CD4-positive, alpha-beta T cell treated with Interleukin-2 at 100 ng/mL for 4 hours (primary cell): ENCODE measurements at places on chromosomes 7 and 10.

GRCh38 chr10:124640538-124641231 lies 103.5 kb downstream of the FAM53B start:
- peak; percentile 37 for DNase-seq

- DNase-seq = peak; percentile 11
These were observed 38.5 kb downstream of the MCMBP start for GRCh38 chr10:119834188-119834587.

DNA sequence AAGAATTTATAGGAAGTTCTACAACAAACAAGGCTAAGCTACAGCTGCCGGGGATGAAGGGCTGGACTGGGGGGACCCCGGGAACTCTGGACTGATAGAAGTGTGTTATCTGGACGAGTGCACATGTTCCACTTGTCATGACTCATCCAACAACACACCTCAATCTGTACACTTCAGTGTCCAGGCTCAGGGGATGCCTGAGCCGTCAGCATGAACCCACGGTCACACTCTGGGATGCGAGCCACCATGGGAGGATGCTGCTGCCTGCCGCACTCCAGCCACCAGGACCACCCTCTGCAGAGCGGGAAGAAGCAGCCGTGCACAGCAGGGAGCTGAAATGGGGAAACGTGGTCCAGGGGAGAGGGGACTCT lies 67.5 kb downstream of the MAD1L1 start:
- no peak for DNase-seq

DNA sequence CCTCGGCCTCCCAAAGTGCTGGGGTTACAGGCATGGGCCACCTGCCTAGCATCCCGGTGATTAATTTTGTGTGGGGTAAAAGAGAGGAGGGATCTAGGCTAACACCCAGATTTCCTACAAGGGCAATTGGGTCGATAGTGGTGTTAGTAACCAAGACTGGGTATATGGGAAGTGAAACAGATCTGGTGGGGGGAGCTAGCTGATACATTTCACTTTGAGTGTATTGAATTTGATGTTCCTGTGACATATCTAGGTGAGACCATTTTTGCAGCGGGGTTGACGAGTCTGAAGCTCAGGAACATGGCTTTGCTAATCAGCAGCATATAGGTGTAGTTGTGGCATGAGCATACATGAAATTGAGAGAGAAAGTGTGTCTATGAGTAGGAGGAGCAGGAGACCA lies 12.0 kb downstream of the CLCN1 start:
- DNase-seq = no peak

GRCh38 chr10:45425621-45426563 lies 51.9 kb downstream of the ALOX5 start:
- DNase-seq = no peak

DNA sequence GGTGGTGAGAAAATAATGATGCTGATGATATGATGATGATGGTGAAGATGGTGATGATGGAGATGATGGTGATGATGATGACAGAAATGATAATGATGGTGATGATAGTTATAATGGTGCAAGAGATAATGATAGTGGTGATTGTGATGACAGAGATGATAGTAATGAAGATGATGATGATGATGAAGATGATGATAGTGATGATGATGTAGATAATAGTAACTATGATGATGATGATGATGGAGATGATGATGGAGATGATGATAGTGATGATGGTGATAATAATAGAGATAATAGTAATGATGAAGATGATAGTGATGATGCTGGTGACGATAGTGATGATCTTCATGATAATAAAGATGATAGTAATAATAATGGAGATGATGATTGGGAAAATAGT lies 22.2 kb downstream of the ABCA13 start:
- DNase-seq = no peak

DNA sequence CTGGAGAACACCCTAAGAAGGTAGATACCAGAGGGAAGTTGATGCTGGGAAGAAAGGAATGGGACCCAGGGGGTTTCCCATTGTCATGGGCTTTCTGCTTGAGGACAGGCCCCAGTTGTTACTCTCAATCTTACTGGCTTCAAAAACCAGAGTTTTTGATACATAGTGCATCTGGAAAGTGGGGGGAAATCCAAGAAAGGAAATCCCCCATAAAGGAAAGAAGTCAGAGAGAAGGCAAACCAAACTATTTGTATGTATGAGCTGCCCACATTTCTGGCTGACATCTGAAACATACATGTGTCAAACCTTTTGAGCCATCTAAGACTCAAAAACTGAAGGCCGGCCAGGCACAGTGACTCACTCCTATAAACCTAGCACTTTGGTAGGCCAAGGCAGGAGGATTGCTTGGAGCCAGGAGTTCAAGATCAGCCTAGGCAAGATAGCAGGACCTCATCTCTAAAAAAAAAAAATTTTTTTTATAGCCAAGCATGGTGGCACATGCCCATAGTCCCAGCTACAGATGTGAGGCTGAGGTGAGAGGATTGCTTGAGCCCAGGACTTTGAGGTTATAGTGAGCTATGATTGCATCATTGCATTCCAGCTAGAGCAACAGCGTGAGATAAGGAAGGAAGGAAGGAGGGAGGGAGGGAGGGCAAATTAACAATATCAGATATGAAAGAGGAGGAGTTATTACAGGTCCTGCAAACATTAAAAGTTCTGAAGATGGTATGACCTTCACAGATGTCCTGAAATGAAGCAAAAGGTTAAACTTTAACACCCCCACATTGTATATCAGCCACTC lies 6.7 kb upstream of the COA1 start:
- DNase-seq = no peak

DNA sequence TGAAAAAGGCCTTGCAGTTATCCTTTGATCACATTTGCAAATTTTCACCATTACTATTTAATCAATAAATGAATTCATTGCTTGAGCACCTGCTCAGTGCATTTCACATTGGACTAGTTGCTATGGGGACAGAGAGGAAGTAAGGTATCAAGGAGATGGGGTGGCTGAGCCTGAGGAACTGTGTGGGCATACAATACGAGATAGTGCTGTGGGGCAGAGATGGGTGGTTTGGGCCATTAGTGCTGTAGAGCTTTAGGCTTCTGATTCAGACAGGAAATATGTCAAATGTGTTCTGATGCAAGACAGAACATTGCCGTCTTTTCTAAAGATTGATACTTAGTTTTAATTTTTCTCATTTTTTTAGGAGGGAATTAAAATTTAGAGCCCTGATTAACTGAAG lies 13.2 kb downstream of the ITGB8 start:
- no peak for DNase-seq

GRCh38 chr10:33412653-33413361 lies 78.3 kb upstream of the NRP1 start:
- no peak for DNase-seq

DNA sequence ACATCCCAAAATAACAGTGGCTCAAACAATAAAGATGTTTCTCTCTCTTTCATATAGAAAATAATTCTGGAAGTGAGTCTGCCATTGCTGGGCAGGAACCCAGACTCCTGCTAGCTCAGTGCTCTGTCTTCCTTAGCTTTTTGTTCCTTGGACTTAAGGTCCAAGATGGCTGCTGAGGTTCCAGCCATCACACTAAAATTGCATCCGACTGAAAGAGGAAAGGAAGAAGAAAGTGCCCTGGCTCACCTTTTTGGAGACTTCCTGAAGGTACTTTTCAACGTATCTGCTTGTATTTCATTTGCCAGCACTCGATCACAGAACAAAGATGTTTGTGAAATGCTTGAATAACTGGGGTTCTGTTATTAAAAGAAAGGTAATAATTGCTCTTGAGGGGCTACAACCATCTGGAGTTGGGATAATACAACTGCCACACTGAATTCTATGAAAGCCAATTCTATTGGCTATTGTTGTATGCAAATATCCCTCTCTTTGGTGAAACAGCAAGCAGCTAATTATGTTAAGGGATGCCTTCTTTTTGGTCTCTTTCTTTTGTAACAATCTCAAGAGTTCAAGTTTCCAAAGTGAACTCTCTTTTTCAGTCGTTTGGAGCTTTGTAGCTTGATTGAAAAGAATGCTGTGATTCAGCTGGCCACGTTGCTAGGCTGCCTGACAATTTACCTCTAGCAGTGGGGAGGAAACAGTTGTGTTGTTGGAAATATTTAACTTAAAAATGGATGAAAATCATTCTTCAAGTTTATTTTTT lies 83.9 kb downstream of the BAMBI start:
- DNase-seq = no peak

- DNase-seq = no peak
These were observed 57.8 kb upstream of the OPALIN start for GRCh38 chr10:96416643-96417042.

DNA sequence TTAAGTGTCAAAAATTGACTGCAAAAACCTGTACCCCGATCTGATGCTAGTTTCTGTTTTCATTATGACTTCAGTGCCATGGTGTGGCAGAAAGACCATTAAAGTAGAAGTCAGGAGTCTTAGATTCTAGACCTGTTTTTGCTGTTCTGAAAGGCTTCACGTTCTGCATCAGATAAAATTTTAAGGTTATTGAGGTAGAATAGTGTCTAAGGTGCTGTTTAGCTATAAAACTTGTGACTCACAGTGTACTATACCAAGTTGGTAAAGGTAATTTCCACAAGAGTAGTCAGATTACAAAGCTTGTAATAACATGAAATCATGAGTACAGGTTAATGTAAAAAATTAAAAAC lies 38.6 kb downstream of the ZNRF2 start:
- DNase-seq = peak; percentile 70

GRCh38 chr7:2316578-2316977 lies 2.3 kb upstream of the SNX8 start:
- DNase-seq = no peak

DNA sequence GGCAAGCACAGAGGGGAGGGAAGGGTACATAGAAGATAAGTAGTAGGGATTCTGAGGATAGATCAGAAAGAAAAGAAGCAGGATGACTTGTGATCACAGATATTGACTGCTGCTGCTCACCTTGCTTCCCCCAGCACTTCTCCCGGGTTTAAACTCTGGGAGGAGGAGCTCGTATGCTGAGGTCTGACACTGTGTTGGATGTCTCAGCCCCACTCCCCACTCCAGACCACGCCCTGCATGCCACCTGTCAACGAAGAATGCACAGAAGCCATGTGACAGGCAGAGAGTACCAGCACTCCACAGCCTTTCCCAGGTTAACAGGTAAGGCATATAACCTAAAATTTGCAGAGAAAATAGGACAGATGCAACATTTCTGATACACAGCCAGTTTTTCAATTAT lies 388.9 kb downstream of the TNS3 start:
- no peak for DNase-seq

DNA sequence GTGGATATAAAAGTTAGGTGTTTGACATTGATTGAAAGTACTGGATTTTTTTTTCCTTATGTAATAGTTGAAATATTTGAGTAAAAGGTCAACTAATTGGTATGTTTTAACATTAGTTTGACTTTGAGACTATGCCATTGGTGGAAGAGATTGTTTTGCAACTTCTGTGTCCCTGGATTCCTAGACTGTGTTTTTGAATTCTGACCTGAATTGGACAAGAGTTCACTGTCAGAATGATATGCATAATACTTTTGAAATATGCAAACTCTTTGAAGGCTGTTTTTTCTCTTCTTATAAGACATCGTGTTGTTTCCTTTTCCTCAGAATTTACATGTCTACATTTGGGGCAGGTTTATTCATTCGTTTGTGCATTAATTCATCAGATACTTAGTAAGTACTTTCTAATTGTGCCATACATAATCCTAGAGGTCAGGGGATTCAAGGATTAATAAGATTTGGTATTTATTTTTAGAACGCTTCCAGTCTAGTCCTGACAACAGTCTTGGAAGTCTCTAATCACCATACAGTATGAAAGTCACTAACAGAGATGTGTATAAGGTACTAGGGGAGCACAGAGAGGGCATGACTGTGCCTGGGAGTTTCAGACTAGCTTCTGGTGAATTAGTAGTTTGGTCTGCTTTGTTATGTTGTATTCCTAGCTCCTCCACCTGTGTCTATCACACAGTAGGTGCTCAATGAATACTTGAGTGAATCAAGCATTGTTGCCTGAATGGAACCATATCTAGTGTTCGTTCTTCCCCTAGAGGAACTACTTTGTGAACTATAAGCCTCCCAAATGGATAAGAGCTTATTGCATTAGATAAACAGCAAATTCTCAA lies 49.2 kb downstream of the AGK start:
- DNase-seq = no peak

GRCh38 chr10:69957886-69958555 lies 94.6 kb upstream of the MACROH2A2 start:
- DNase-seq = peak; percentile 32

GRCh38 chr7:118492466-118492865 lies 268.0 kb downstream of the ANKRD7 start:
- DNase-seq = no peak

GRCh38 chr7:3780525-3780924 lies 479.5 kb downstream of the SDK1 start:
- DNase-seq = no peak

- no peak for DNase-seq
These were observed 639.5 kb downstream of the ANKRD7 start for GRCh38 chr7:118863966-118864365.

DNA sequence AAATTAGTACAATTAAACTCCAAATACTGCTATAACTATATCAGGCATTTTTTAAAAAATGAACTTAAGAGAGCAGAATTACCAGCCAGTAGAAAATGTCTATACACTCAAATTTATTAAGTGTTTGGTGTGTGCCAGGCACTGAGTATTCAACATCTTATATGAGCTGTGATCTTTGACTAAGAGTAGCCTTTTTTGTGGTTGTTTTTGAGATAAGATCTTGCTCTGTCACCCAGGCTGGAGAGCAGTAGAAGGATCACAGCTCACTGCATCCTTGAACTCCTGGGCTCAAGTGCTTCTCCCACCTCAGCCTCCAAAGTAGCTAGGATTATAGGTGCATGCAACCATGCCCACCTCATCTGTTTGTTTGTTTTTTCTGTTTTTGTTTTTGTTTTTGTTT lies 102.5 kb upstream of the CELF2 start:
- DNase-seq = no peak

GRCh38 chr7:102454468-102454867 lies 10.2 kb downstream of the ALKBH4 start:
- DNase-seq = no peak

GRCh38 chr10:45417746-45418145 lies 43.7 kb downstream of the ALOX5 start:
- DNase-seq = no peak

DNA sequence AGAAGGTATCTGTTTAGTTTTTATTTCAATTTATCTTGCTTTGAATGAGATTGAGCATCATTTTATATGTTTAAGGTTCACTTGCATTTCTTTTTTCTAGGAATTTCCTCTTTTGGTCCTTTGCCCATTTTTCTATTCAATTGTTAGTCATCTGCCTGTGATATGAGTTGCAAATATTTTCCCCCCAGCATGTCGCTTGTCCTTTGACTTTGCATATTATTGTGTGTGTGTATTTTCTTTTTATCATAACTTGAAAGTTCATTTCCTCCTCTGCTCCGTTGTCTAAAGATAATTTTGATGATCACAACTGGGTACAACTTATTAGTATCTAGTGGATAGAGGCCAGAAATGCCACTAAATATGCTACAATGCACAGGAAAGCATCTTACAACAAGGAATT lies 132.7 kb upstream of the MDFIC start:
- no peak for DNase-seq

DNA sequence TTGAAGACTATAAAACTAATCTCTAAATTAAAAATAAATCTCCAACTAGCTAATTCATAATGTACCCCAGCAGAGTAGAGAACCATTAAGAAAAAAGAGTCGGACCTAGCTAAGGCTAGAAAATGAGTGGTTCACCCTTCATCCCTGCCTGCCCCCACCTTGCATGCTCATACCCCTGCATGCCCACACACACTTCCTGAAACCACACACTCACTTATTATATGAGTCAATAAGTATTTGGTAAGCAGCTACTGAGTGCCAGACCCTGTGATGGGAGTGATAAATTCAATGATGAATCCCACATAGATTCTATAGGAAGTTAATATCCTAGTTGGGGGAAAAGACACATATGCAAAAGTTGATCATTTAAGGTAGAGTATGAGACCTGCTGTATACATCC lies 152.9 kb upstream of the INHBA start:
- no peak for DNase-seq

GRCh38 chr7:130272381-130273080 lies 5.9 kb downstream of the CPA2 start:
- no peak for DNase-seq
